Heart right ventricle (tissue), 16 donors: ENCODE measurements at places on chromosomes 2 and 18. TPM values are rescaled to one million over a fixed set of nuclear protein-coding genes. Genes with fewer than 3 reads are reported as not detected.

Gene EMX1
- total RNA-seq = not detected

Gene GNLY
- 1.1 TPM for total RNA-seq

Gene ITPRIPL1
- total RNA-seq = 1.3 TPM

Gene TMEM18
- total RNA-seq = 12.3 TPM

Gene ANKRD30B
- not detected for total RNA-seq

Gene REL
- 4.5 TPM for total RNA-seq

DNA sequence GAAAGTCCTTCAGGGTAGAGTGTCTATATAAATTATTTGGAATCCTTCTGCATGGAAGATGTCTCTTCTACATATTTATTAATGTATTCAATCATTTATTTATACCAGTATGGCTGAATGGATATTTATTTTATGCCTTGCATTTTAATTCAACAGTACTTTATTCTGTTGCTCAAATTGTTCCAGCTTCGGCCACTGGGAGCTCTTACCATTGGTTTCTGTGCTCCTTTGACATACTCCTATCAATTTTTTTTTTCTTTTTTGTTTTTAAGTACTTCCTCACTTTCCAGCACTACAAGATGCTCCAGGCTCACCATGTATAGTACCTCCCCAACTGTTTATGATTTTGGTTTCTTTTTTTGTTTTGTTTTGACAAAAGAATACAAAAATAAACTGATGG lies 39.4 kb upstream of the WIPF1 start:
- no peak for DNase-seq

DNA sequence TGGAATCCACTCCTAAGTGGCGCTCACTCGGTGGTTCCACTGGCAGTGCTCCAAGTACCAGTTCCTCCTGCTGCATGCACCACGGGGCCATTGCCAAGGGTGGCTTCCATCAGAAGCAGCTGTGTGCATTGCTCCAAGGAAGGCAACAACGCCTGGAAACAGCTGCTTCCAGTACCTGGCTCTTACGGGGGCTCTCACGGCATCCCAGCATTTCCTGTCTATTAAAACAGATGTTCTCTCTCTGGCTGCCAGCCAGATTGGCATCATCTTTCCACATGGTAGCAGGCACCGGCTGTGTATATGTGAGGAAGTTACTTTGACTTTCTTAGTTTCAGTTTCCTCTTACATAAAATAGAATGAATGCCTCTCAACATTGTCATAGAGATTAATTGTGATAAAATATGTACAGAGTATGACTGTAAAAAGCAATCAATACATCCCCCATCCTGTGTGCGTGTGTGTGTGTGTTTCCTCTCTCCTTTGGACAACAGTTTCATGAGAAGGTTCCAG lies 84.9 kb downstream of the CMPK2 start:
- DNase-seq = peak; percentile 59

DNA sequence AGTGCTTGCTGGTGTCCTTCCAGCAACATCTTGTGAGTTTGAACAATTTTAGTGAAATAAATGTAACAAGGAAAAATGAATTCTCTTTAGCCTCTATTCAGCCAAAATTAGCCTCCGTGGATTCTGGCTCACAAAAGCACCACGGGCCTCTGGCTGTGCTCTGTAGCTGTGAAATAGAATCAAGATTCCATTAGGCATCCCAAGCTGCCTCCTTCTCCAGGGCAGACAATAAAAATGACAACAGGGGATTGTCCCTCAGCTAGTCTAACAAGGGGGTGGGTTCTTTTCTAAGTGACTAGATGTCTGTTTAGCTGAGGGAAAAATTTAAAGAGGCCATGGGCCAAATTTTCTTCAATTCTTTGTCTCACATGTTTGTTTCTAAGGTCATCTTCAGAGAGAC lies 254.7 kb upstream of the FIGN start:
- DNase-seq = no peak

DNA sequence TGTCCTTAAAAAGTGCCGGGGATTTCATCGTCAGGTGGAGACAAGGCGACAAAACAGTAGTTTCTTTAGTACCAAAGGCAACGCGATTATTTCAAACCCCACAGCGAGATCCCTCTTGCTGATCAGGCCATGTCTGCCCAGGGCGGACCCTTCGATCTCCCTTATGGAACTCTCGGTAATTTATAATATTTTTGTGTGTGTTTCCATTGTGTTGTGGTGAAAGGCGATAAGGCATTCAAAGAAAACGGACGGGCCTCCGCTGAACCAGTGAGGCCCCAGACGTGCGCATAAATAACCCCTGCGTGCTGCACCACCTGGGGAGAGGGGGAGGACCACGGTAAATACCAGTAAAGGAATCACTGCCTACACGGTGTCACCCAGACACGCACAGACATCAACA lies 1.4 kb upstream of the GAD1 start:
- no peak for DNase-seq

GRCh38 chr2:29615183-29615582 lies 306.2 kb downstream of the ALK start:
- no peak for DNase-seq

DNA sequence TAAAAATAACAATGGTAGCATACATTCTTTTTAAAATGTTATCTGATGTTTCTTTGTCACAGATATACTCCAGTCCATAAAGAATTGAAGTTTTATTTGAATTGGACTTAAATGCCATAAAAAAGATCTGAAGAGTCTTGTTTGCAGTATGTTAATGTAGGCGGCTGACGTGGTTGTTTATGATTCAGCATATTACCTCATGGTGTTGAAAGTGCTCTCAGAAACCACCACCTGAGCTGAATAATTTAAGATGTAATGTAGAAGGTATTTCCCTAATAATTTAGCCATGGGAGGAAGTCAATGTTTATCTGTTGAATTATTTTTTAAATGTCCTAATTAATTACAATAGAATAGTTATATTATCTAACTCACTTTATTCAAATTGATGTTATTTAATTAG lies 58.6 kb upstream of the CHN1 start:
- DNase-seq = no peak

GRCh38 chr2:214107726-214108125 lies 303.1 kb upstream of the VWC2L start:
- no peak for DNase-seq

GRCh38 chr18:48460929-48461583 lies 51.9 kb upstream of the ZBTB7C start:
- no peak for DNase-seq

DNA sequence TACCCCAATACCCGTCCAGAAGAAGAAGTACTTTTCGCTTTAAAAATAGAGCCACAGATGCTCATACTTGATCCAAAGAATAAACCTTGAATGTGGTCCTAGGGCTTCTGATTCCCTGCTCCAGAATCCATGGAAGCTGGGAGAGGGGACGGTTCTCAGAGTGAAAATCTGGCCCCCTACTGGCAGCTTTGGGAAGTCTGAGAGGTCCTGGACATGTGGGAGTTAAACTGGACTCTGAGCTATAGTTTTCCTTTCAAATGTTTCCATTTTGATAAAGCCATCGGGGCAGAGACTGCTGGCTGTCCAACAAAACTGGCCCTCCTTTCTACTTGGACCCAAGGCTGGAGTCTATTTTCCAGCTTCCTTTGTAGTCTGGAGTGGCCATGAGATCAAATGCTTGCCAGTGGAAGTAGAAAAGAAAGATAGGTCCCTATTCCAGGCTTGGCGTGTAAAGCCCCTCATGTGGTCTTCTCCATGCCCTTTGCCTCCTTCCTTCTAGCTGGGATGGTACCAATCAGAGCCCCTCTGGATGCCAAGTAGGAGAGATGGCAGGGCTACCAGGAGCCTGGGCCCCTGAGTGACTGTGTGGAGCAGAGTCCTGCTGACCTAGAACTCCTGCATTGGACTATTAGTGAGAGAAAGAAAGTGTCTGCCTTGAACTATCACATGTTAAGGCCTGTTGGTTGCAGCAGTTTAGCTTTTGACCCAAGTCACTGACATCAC lies 37.7 kb upstream of the TBC1D8 start:
- DNase-seq = no peak

GRCh38 chr2:168929031-168929430 lies 27.9 kb downstream of the G6PC2 start:
- no peak for DNase-seq

DNA sequence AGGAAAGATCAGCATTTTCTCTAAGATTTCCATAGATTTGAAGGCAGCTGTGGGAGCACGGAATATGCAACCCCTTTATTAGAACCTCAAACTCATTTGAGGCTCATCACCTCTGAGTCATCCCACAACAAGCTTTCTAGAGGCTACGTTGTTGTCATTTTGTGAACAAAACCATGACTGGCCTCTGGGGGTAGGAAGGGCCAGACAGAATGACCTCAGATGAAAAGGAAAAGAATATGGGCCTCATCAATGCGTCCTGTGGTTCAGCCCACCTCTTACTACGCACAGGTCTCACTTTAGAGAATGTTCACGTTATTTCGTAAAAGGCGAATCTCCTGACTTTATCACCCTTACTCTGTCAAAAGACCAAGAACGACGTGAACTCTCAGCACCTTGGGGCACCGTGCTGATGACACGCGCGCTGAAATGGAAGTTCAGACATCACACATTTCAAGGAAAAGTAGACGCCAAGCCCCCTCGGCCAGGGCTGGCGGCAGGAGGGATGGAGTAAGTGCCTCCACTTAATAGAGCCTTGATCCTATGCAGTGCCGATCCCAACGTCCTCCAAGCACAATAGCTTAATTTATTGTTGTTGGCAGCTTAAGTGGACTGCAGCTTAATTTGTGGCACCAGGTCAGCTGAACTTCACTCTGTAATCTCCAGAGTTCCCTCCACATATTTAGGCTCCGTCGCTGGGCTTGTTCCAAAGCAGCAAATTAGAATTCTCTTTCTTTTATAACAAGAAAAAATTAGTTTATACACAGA lies 208.3 kb downstream of the EIPR1 start:
- no peak for DNase-seq

- DNase-seq = no peak
These were observed 14.5 kb upstream of the VWA3B start for GRCh38 chr2:98072442-98072841.

DNA sequence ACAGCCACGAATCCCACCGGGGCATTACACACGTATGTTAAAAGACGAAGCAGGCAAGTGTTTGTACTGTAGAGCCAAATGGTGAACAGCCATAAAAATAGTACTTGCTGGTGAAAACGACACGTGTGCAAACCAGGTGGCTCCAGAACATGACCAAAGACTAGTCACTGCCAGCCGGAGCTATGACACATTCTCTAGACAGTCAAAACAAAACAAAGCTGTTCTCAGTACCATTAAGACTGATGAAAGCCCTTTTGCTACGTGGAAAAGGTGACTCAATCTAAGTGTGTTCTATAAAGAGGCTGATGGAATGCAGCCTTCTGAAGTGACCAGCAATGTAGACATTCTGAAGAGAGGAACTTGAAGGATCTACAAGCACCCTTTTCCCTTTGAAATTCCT lies 367.7 kb upstream of the NETO1 start:
- DNase-seq = no peak

DNA sequence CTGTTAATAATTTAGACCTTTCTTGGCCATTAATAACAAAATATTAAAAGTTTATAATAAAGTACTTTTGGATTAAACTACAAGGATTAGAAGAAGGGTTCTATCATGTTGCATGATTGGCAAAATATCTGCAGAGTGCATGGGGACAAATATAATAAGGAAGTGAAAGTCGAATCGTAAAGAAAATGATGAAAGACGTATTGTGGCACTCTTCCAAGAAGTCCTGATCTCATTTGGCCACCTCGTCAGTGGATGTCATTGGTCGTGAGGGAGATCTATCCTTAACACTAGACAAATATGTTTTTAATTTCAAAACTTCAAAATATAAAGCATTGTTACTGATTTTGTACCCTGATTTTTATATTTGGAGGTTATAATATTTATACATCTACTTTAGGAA lies 197.7 kb upstream of the STON1 start:
- peak; percentile 13 for DNase-seq

DNA sequence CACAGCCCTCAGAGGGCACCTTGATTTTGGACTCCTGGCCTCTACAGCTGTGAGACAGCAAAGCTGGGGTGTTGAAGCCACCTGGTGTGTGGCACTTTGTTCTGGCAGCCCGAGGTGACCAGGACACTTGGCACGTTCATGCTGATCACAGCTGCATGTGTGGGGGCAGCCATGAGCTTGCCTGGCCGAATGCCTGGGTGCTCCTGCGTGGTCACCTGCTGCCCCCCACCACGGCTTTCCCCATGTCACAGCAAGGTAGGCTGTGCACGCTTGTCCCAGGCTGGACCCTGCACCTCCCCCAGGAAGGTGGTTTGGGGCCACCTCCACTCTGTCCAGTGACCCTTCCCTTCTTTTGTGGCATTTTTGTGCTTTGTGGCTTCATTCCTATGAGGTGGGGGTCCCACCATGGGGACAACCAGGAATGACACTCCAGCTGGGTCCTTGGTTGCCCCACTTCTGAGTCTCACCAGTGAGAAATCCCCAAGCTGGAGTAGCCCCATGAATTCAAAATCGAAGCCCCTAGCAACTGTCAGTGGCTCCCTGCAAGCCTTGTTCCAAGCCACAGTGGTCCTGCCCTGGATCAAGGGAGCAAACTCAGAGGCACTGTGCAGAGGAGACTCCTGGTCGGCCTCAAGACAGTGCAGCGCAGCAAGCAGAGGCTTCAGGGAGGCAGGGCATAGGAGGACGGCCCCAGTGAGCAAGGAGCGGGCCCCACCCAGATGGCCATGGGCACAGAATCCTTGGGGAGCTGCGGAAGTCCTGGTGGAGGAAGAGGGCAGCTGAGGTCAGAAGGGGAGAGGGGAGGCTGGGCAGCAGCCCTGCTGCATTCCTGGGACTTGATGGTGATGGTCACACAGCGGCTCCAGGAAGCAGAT lies 121.4 kb upstream of the HS6ST1 start:
- no peak for DNase-seq

DNA sequence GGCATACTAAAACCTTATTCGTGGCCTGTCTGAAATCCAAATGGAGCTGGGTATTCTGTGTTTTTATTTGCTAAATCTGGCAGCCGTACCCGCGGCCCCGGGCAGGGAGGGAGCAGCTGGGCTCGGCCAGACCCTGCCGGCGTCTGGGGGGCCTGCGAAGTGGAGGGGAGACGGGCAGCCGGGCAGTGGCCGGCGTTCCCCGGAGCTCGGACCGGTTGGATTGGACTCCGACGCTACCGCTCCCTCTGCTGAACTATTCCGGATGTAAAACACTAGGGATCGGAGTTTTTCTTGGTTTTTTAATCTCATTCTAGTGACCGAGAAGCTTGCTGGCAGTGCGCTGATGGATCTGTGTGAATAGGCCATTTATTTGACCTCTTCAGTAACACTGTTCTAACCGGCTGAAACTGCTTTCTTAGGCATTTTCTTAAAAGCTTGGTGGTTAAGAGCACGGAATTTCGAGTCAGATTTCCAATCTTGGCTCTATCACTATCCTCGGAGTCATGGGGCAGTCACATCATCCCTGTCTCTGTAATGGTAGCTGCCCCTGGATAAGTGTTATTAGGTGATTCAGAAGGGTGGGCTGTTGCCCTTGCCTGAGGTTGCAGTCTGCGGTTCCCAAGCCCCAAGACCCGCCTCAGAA lies 694 bp downstream of the UNC50 start:
- DNase-seq = peak; percentile 29
